ENCODE measurements at places on chromosomes 4 and X.

GRCh38 chr4:112146502-112146813 lies 1.2 kb downstream of the FAM241A start:
- DNase-seq: no peak

GRCh38 chr4:39045827-39046221 lies 13.6 kb upstream of the TMEM156 start:
- no peak for DNase-seq

- DNase-seq: no peak
These were observed 61.7 kb upstream of the ADGRG2 start for GRCh38 chrX:19183761-19184477.

DNA sequence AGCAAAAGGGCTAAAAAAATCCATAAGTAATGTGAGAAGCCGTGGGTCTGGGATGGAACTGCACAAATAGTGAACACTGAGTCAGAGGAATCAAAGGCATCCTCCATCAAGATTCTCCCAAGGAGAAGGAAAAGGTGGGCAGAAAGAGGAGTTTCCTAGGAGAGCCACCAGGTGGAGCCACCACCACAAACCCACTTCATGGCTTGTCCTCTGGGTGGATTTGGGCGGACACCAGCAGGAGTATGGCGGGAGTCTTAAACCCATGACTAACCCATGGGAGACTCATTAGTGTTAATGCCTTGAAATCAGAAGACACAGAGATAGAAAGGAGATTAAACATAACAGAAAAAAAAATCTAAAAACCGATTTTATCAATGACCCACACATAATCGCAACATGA lies 147.7 kb downstream of the SH3KBP1 start:
- DNase-seq: no peak
